ENCODE measurements at places on chromosomes 6 and 20. TPM values are rescaled to one million over a fixed set of nuclear protein-coding genes. Genes with fewer than 3 reads are reported as not detected.

DNA sequence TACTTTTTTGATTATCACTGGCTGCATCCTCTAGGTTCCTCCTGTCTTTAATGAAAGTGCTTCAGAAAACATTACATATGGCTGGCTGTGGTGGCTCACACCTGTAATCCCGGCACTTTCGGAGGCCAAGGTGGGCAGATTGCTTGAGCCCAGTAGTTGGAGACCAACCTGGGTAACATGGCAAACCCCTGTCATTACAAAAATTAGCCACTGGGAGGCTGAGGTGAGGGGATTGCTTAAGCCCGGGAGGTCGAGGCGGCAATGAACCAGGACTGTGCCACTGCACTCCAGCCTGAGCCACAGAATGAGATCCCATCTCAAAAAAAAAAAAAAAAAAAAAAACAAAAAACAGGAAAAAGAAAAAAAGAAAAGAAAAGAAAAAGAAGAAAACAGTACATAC lies 35.3 kb downstream of the BEND3 start:
- H3K4me1 ChIP-seq: no peaks in the 10 kb centered on the region
- DNase-seq: no peak
- no peaks in the 10 kb centered on the region for H3K27me3 ChIP-seq
- H3K36me3 ChIP-seq: no peaks in the 10 kb centered on the region
- no peak overlapping the region for H3K4me3 ChIP-seq

- H3K4me3 ChIP-seq: no peak overlapping the region
- H3K27ac ChIP-seq: peak overlapping the region; percentile 21
- no peaks in the 10 kb centered on the region for H3K36me3 ChIP-seq
- no peaks in the 10 kb centered on the region for H3K27me3 ChIP-seq
Observed at GRCh38 chr6:129340983-129341382, 369.0 kb downstream of the ARHGAP18 start.

The SLC17A9 gene
- total RNA-seq: 1.3 TPM

The HLA-G gene
- total RNA-seq: not detected

- peaks cover 70% of the 10 kb centered on the region for H3K4me1 ChIP-seq
- peak; percentile 88 for DNase-seq
- H3K4me3 ChIP-seq: no peak overlapping the region
- no peaks in the 10 kb centered on the region for H3K27me3 ChIP-seq
- peak overlapping the region; percentile 91 for H3K27ac ChIP-seq
Observed at GRCh38 chr20:57440678-57441509, 49.7 kb downstream of the RBM38 start.

GRCh38 chr6:17032988-17033634 lies 68.7 kb upstream of the STMND1 start:
- no peaks in the 10 kb centered on the region for H3K4me1 ChIP-seq
- no peak overlapping the region for H3K4me3 ChIP-seq
- H3K36me3 ChIP-seq: no peaks in the 10 kb centered on the region

GRCh38 chr6:35391240-35391968 lies 49.0 kb downstream of the PPARD start:
- no peak overlapping the region for H3K27ac ChIP-seq
- H3K4me1 ChIP-seq: peaks cover 26% of the 10 kb centered on the region
- no peak for DNase-seq
- no peaks in the 10 kb centered on the region for H3K27me3 ChIP-seq
- no peaks in the 10 kb centered on the region for H3K36me3 ChIP-seq

GRCh38 chr20:20063941-20064702 lies 11.8 kb downstream of the CFAP61 start:
- H3K4me1 ChIP-seq: no peaks in the 10 kb centered on the region
- DNase-seq: no peak
- no peak overlapping the region for H3K4me3 ChIP-seq
- no peaks in the 10 kb centered on the region for H3K27me3 ChIP-seq
- H3K36me3 ChIP-seq: no peaks in the 10 kb centered on the region

GRCh38 chr6:135601857-135602256 lies 104.3 kb upstream of the AHI1 start:
- H3K27ac ChIP-seq: no peak overlapping the region
- no peaks in the 10 kb centered on the region for H3K4me1 ChIP-seq
- H3K27me3 ChIP-seq: no peaks in the 10 kb centered on the region
- H3K36me3 ChIP-seq: no peaks in the 10 kb centered on the region
- DNase-seq: no peak
- no peak overlapping the region for H3K4me3 ChIP-seq

The NAPB gene
- total RNA-seq: 4.8 TPM

GRCh38 chr6:31651602-31652191 lies 764 bp downstream of the BAG6 start:
- H3K27me3 ChIP-seq: no peaks in the 10 kb centered on the region
- peaks cover 21% of the 10 kb centered on the region for H3K4me1 ChIP-seq
- peak overlapping the region; percentile 97 for H3K27ac ChIP-seq
- peak overlapping the region; percentile 81 for H3K4me3 ChIP-seq
- peaks cover 43% of the 10 kb centered on the region for H3K36me3 ChIP-seq

GRCh38 chr6:97732045-97732444 lies 449.0 kb upstream of the MMS22L start:
- no peaks in the 10 kb centered on the region for H3K4me1 ChIP-seq
- no peak overlapping the region for H3K4me3 ChIP-seq
- no peaks in the 10 kb centered on the region for H3K36me3 ChIP-seq
- DNase-seq: no peak
